ENCODE measurements at places on chromosomes 12 and 14. TPM values are rescaled to one million over a fixed set of nuclear protein-coding genes. Genes with fewer than 3 reads are reported as not detected.

DNA sequence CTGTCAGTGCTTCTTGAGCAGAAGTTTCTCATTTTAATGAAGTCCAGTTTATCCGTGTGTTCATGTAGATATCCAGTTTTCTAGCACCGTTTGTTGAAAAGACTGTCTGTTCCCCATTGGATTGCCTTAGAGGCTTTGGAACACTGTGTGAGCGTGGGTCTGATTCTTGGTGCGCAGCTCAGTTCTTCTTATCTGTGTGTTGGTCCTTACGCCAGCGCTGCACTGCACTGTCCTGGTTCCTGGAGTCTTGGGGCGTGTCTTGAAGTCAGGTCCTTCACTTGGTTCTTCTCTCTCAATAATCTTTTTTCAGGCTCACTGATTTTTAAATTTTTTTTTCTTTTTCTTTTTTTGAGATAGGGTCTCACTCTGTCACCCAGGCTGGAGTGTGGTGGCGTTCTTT is 25.5 kb downstream of the EP400 start:
- peak overlapping the region; percentile 17 for H3K27ac ChIP-seq
- no peak overlapping the region for H3K4me3 ChIP-seq
- H3K27me3 ChIP-seq = no peaks in the 10 kb centered on the region
- DNase-seq = no peak
- H3K4me1 ChIP-seq = no peaks in the 10 kb centered on the region
- peaks cover 13% of the 10 kb centered on the region for H3K36me3 ChIP-seq

DNA sequence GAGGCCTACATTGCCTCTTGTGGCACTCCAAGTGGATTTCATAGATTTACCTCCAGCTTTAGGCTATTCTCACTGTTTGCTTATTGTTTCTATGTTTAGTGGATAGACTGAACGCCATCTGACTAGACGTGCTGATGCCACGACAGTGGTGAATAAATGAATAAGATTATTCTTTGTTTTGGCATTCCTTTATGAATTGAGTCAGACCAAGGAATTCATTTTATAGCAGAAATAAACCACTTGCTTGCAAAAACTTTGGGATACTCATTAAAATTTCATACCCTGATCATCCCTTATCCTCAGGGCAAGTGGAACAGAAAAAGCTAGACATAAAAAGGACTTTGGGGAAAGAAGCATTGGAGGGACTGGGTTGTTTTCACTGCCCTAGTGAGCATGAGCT is 71.7 kb upstream of the FERMT2 start:
- H3K4me3 ChIP-seq = no peak overlapping the region
- H3K36me3 ChIP-seq = peaks cover 3% of the 10 kb centered on the region
- DNase-seq = no peak
- H3K27me3 ChIP-seq = no peaks in the 10 kb centered on the region
- H3K4me1 ChIP-seq = peaks cover 7% of the 10 kb centered on the region

DNA sequence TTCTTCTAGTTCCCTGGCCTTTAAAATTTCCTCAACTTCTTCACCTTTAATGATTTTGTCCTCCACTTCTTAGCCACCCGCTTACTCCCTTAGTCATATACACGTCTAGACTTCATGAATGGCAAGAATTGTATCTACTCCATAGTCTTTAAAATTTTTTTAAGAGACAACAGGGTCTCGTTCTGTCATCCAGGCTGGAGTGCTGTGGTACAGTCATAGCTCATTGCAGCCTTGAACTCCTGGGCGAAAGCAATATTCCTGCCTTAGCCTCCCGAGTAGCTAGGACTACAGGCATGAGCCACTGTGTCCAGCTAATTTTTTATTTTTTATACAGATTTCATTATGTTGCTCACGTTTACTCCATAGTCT is 47.9 kb downstream of the BBS10 start:
- no peak for DNase-seq

- H3K4me1 ChIP-seq = no peaks in the 10 kb centered on the region
- no peaks in the 10 kb centered on the region for H3K36me3 ChIP-seq
- DNase-seq = no peak
These were observed 990.3 kb downstream of the AACS start for GRCh38 chr12:126055521-126055920.

- H3K27ac ChIP-seq = no peak overlapping the region
- no peaks in the 10 kb centered on the region for H3K4me1 ChIP-seq
- no peak overlapping the region for H3K4me3 ChIP-seq
- DNase-seq = no peak
- no peaks in the 10 kb centered on the region for H3K36me3 ChIP-seq
These were observed 51.8 kb downstream of the ISCA2 start for GRCh38 chr14:74545386-74545785.

DNA sequence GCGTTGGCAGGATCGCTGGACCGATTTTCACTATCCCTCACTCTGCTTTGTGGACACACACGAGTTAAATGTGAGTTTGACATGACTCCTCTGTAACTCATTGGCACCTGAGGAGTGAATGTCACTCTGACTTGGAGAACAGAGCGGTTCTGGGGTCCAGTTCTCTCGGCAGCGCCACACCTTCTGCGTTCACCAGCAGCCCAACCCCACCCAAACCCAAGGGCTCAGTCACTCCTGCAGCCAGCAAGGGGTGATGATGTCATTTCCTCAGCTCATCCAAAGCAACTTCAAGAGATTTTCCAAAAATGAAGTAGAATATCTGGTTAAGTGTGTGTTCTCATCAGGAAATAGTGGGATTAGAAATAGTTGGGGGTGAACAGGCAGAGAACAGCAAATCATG is 36.3 kb downstream of the ADGRD1 start:
- H3K27me3 ChIP-seq = peaks cover 18% of the 10 kb centered on the region
- no peaks in the 10 kb centered on the region for H3K4me1 ChIP-seq
- no peak overlapping the region for H3K27ac ChIP-seq
- no peak overlapping the region for H3K4me3 ChIP-seq
- no peaks in the 10 kb centered on the region for H3K36me3 ChIP-seq

- H3K27me3 ChIP-seq = peaks cover 3% of the 10 kb centered on the region
- H3K4me1 ChIP-seq = peaks cover 17% of the 10 kb centered on the region
- H3K27ac ChIP-seq = no peak overlapping the region
- no peak overlapping the region for H3K4me3 ChIP-seq
- peaks cover 55% of the 10 kb centered on the region for H3K36me3 ChIP-seq
These were observed 76.4 kb downstream of the IFNG-AS1 start for GRCh38 chr12:68065687-68066086.

GRCh38 chr14:81120501-81120900 is 100.3 kb downstream of the GTF2A1 start:
- no peaks in the 10 kb centered on the region for H3K27me3 ChIP-seq
- DNase-seq = no peak
- H3K27ac ChIP-seq = no peak overlapping the region
- H3K4me3 ChIP-seq = no peak overlapping the region

DNA sequence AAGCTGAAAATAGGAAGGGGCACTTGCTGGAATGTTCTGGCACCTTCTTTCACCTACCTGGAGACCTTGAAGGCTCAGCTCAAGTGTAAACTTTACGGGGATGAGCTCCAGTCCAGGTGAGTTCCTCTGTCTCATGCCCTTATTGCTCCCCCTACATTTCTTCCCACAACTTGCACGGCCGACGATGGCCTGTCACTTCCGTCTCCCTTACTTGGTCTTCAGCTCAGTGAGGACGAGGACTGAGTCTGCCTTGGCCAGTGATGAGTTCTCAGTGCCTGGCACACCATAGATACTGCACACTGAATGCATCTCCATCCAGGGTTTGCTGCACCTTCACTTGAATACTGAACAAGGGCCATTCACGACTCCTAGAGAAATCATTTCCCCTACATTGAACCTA is 21.4 kb downstream of the ADGRD1 start:
- no peaks in the 10 kb centered on the region for H3K27me3 ChIP-seq
- no peak overlapping the region for H3K27ac ChIP-seq
- H3K36me3 ChIP-seq = no peaks in the 10 kb centered on the region
- no peak for DNase-seq
- H3K4me1 ChIP-seq = no peaks in the 10 kb centered on the region

DNA sequence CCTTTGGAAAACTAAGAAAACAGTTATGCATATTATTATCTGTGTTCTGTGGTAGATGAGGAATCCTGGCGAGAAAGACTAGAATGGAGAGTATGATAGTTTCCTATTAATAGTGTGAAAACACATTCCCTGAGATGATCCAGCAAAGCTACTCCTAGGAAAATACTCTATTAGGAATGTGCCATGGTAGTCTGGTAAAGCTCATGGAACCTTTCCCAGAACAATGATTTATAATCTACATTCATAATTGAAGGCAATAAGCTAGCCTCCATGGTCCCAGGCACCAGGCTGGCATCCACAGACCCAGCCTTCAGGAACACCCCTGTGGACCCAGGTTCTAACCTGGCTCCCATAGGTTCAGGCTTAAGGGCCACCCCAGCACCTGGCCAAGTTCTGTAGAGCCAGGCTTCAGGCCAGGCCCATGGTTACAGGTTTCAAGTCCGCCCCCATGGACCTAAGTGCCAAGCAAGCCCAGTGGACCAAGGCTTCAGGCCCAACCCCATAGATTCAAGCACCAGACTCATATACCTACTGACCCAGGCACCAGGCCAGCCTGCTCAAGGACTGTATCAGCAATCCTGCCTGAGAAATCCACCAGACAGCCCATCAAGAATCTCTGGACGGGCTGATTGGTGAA is 72.2 kb downstream of the ITPR2 start:
- no peaks in the 10 kb centered on the region for H3K4me1 ChIP-seq
- no peak overlapping the region for H3K27ac ChIP-seq
- H3K27me3 ChIP-seq = no peaks in the 10 kb centered on the region
- H3K36me3 ChIP-seq = peaks cover 46% of the 10 kb centered on the region
- no peak for DNase-seq

GRCh38 chr12:13128291-13128965 is 25.0 kb upstream of the GSG1 start:
- H3K27ac ChIP-seq = no peak overlapping the region
- no peak overlapping the region for H3K4me3 ChIP-seq
- H3K27me3 ChIP-seq = peaks cover 29% of the 10 kb centered on the region
- no peak for DNase-seq
- H3K36me3 ChIP-seq = no peaks in the 10 kb centered on the region

- H3K4me3 ChIP-seq = no peak overlapping the region
- H3K27ac ChIP-seq = no peak overlapping the region
- H3K27me3 ChIP-seq = no peaks in the 10 kb centered on the region
These were observed 250.4 kb downstream of the FOXN3 start for GRCh38 chr14:89166633-89167032.

GRCh38 chr12:40693207-40693821 is 1.1 kb downstream of the CNTN1 start:
- no peak overlapping the region for H3K27ac ChIP-seq
- peaks cover 27% of the 10 kb centered on the region for H3K27me3 ChIP-seq
- no peak for DNase-seq
- H3K36me3 ChIP-seq = no peaks in the 10 kb centered on the region
- H3K4me1 ChIP-seq = no peaks in the 10 kb centered on the region

DNA sequence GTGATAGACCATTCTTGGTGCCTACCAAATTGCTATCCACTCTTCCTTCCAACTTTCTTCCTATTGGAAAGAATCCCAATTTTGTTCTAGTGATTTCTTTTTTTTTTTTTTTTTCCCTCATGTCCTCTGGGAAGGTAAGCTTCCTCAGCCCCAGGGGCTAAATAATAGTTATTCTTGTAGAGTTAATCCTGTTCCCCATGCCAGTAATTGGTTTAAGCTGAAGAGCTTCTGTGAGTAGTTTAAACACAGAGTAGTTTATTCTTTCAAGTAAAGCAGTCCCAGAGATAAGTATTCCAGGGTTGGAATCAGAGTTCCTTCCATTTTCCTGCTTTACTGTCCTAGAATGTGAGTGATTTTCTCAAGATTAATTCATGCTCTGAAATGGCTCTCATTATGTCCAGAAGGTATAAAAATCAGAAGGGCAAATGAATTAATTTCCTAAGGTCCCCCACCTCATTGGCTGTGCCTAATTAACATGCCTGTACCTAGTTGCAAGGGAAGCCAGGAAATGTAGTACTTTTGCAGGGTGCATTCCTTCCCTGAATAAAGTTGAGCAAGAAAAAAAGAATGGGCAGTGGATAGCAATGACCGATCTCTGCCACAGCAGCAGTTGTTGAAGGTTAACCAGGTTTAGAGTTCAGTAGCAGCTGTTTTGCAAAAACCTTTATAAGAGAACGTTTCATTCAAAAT is 97.8 kb downstream of the PLEKHA5 start:
- H3K27ac ChIP-seq = no peak overlapping the region
- DNase-seq = no peak
- H3K4me1 ChIP-seq = no peaks in the 10 kb centered on the region
- no peak overlapping the region for H3K4me3 ChIP-seq
- H3K27me3 ChIP-seq = no peaks in the 10 kb centered on the region

- no peaks in the 10 kb centered on the region for H3K4me1 ChIP-seq
- no peak overlapping the region for H3K4me3 ChIP-seq
- no peak for DNase-seq
- H3K27ac ChIP-seq = no peak overlapping the region
These were observed 437.7 kb upstream of the FAR2 start for GRCh38 chr12:28711421-28711820.

- no peak overlapping the region for H3K27ac ChIP-seq
- no peaks in the 10 kb centered on the region for H3K27me3 ChIP-seq
- no peak for DNase-seq
These were observed 291.5 kb downstream of the NELL2 start for GRCh38 chr12:44584625-44585024.

- no peak overlapping the region for H3K27ac ChIP-seq
- no peaks in the 10 kb centered on the region for H3K4me1 ChIP-seq
- no peak for DNase-seq
- no peak overlapping the region for H3K4me3 ChIP-seq
- H3K36me3 ChIP-seq = no peaks in the 10 kb centered on the region
- H3K27me3 ChIP-seq = no peaks in the 10 kb centered on the region
These were observed 179.7 kb downstream of the PDZRN4 start for GRCh38 chr12:41367726-41368405.

DNA sequence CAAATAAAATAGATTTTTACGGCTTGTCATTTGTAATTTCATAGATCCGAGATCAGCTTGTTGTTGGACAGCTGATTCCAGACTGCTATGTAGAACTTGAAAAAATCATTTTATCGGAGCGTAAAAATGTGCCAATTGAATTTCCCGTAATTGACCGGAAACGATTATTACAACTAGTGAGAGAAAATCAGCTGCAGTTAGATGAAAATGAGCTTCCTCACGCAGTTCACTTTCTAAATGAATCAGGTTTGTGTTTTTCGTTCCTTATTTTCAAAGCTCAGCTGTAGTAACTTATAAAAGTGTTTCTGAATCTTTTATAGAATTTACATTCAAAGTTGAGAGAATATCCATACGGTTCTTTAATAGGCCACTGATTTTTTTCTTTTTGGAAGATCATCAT is 89.1 kb downstream of the LRRK2 start:
- H3K36me3 ChIP-seq = no peaks in the 10 kb centered on the region
- H3K27me3 ChIP-seq = no peaks in the 10 kb centered on the region
- no peaks in the 10 kb centered on the region for H3K4me1 ChIP-seq
- H3K27ac ChIP-seq = no peak overlapping the region

RPGRIP1 gene
- not detected for total RNA-seq

CLEC4D gene
- total RNA-seq = not detected

SLC25A47 gene
- not detected for total RNA-seq

ETNK1 gene
- 83.1 TPM for total RNA-seq

Data from activated CD8-positive, alpha-beta memory T cell treated with anti-CD3 and anti-CD28 coated beads, Interleukin-2, amount 10 ng/mL, durations not matched to agents 7 days and 5 days (primary cell).